ENCODE measurements at places on chromosomes 16 and 17.

- DNase-seq = no peak
Measured at GRCh38 chr16:25052530-25052929, 37.4 kb upstream of the ARHGAP17 start.

- DNase-seq = no peak
Measured at GRCh38 chr16:24045641-24046040, 209.9 kb downstream of the PRKCB start.

GRCh38 chr17:57121308-57122042 lies 36.4 kb downstream of the AKAP1 start:
- no peak for DNase-seq

- peak; percentile 43 for DNase-seq
Measured at GRCh38 chr16:24516900-24517669, 22.3 kb upstream of the RBBP6 start.

DNA sequence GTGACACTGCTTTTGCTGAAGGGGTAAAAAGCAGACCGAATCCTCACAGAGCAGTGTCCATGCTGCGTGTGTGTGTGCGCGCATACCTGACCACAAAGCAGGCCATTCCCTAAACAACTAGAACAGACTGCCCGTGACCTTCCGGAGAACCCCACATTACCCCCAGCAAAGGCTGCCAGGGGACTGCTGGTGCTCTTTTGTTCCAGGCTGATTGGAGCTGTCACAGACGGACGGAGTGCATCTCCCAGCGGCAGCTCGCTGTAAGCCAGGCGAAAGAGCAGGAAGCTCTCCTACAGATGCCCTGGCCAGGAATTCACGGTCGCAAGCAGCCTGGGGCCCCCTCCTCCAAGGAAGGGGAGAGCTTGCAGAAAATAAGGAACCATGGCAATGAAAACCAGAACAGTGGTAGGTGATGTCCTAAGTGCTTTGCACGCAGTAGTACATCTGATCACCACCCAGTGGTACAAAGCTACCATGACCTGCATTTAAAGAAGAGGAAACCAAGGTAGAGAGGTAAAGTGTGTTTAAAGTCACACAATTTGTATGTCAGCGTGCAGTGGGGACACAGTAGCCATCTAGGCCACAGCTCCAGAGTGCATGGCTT lies 153.4 kb upstream of the DYNLRB2 start:
- no peak for DNase-seq

- no peak for DNase-seq
Measured at GRCh38 chr17:82871056-82871775, 31.4 kb upstream of the ZNF750 start.

- DNase-seq = no peak
Measured at GRCh38 chr16:30691907-30692306, 7.1 kb upstream of the SRCAP start.

- DNase-seq = no peak
Measured at GRCh38 chr17:43769859-43770258, 8.9 kb downstream of the DUSP3 start.

DNA sequence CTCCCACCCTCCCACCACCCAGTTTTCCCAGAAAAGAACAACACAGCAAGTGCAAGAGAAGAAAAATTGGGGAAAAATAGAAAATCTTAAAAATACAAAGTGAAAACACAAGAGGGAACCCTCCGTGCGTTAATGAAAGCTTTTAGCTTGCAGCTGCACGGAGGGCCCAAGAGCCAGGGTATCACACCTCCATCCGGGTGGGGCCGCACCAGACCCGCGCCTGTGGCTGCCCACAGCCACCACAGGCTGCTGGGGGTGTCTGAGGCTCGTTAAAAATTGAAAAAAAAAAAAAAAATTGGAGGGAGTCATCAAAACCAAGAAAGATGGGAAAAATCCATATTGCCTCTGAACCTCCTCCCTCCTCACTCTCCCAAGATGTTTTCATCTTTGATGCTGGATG lies 18.6 kb downstream of the ENGASE start:
- DNase-seq = no peak

GRCh38 chr17:55273579-55274354 lies 9.0 kb downstream of the HLF start:
- no peak for DNase-seq

DNA sequence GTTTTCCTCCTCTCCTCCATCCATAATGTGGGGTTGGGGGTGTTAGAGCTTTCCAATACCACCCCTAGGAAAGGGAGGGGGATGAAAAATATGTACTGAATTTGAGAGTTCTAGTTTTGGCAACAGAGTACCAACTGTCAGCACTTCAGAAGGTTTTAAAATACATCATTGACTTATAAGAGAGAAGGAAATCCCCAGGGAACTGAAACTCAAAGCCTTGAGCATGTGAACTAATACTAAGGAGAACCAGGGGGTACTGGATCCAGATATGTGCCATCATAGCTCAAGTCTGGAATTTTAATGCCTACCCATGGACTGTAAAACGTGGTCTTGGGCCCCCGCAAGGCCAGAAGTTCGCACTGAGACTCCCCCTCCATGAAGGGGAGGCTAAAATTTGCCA lies 15.8 kb downstream of the CACNG5 start:
- no peak for DNase-seq

DNA sequence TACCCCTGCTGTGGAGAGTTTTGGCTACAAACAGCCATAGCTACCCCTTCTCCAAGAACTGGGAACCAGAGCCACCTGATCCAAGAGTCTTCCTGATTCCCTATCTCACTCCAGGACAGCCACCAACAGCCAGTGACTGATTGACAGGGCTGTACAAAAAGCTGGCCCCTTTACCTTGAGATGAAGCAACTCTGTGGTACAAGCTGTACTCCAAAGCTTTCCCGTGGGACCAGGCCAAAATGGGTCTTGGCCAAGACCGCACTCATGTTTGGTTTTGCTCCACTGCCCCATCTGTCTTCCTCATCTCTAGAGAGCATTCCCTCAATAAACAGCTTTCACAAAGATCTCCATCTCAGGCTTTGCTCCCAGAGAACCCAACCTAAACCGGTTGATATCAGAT lies 43.6 kb downstream of the RNF157 start:
- no peak for DNase-seq

- no peak for DNase-seq
Measured at GRCh38 chr16:10950393-10950792, 6.0 kb downstream of the CLEC16A start.

GRCh38 chr17:41891135-41892020 lies 26.2 kb upstream of the KLHL11 start:
- DNase-seq = no peak

DNA sequence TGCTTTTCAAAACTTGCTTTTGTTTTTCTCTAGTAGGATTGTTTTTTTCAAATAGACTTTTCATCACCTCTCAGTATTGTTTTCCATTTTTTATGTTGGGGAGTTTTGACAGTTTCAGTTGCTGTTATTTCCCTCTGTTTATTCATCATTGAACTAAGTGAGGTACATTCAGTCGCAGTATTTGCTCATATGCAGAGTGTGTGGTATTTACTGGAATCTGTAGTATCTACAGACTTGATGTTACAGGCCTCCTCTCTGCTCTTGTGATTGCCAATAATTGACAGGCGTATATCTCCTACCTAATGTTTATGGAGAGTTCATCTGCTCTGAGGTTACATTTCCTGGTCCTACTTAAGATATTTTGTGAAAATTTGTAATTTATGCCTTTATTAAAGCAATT lies 49.6 kb downstream of the COX10 start:
- DNase-seq = no peak

DNA sequence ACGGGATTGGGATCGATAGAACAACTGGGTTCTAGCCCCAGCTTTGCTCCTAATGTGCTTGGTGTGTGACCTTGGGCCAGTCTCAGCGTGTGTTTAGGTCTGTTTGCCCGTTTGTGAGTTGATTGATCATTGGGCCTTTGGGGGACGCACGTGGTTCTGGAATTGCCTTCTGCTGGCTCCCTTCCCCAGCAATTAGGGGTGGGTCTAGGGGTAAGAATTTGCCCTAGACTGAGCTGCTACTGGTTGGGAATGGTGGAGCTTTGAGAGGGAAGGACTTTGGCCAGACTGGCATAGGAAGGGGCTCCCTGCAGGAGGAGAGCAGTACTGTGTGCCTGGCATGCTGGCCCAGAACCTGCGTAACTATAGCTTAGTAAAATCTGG lies 1.5 kb downstream of the SPNS2 start:
- no peak for DNase-seq

- no peak for DNase-seq
Measured at GRCh38 chr16:19315889-19316433, 30.4 kb downstream of the CLEC19A start.

- DNase-seq = no peak
Measured at GRCh38 chr17:78745407-78746088, 36.5 kb downstream of the CYTH1 start.

- no peak for DNase-seq
Measured at GRCh38 chr16:27549464-27549745, 308 bp downstream of the GTF3C1 start.

GRCh38 chr16:89052890-89053724 lies 40.5 kb upstream of the ACSF3 start:
- DNase-seq = no peak
